Glutamatergic neuron (in vitro differentiated cells): ENCODE measurements at places on chromosomes 6 and 20. TPM values are rescaled to one million over a fixed set of nuclear protein-coding genes. Genes with fewer than 3 reads are reported as not detected.

GGT7 gene
- 81.9 TPM for total RNA-seq

TGM3 gene
- total RNA-seq = not detected

PXMP4 gene
- 9.4 TPM for total RNA-seq

OR12D2 gene
- total RNA-seq = not detected

CCN6 gene
- not detected for total RNA-seq

BTBD3 gene
- total RNA-seq = 24.3 TPM

SLC32A1 gene
- total RNA-seq = 0.59 TPM

ADGRG6 gene
- total RNA-seq = not detected

KIAA0408 gene
- 110 TPM for total RNA-seq

EEF1E1 gene
- total RNA-seq = 20.6 TPM

SLC35F1 gene
- 22.4 TPM for total RNA-seq

- no peak for DNase-seq
These were observed 111.4 kb upstream of the ATXN1 start for GRCh38 chr6:16872543-16873235.

DNA sequence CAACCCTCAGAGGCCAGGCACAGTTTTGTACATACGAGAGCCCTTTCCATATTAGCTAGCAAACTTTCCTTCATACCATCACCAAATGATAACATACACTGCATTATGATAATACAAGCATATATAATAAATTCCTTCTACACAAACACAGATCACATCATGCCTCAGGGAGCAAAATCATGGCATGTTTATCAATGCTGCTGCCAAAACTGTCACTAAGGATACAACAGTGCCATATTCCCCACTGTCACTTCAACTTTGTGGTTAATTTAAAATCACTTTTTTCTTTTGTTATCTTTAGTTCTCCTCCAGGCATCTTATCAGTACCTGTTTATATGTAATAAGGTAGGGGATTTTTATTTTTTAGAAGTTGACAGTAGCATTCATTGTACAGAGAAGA is 196.3 kb downstream of the EPM2A start:
- DNase-seq = no peak

GRCh38 chr6:68834551-68834950 is 199.5 kb downstream of the ADGRB3 start:
- DNase-seq = no peak

GRCh38 chr20:9503526-9504245 is 10.7 kb upstream of the LAMP5 start:
- DNase-seq = peak; percentile 41

DNA sequence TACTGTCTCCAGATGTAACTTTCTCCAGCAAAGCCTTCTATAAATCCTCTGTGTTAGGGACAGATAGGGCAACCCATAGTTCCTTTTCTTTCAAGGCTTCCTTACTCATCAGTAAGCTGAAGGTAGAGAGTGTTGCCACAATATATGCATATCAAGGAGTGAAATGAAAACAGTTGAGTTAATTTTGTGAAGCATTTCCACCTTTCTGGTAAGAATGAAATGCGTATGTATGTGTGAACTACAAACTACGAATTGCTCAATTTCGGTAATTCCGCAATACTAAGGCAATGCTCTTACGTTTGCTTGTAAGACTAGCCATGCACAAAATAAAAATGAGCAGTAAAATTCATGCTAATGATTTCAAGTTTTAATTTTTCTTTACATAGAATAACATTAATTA is 61.2 kb upstream of the HBS1L start:
- no peak for DNase-seq

- DNase-seq = no peak
These were observed 295.0 kb downstream of the PKHD1 start for GRCh38 chr6:51792273-51793030.

GRCh38 chr6:111995404-111995803 is 58.5 kb upstream of the CCN6 start:
- no peak for DNase-seq

DNA sequence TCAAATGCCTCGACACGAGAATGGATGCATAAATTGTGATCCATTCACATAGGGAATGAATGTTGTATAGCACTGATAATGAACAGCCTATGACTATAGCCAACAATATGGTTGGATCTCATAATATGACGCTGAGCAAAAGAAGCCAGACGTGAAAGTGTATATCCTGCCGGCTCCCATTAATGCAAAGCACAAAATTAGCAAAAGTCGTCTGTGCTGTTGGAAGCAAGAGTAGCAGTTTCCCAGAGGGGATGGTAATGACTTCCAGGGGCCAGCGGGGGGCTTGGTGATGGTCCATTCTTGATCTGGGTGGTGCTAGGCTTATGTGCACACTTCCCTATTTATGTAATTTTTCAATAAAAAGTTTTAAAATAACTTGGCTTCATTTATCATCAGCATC is 1.0 kb upstream of the TAGAP start:
- no peak for DNase-seq

- no peak for DNase-seq
These were observed 228.8 kb downstream of the DHX35 start for GRCh38 chr20:39190666-39191570.

DNA sequence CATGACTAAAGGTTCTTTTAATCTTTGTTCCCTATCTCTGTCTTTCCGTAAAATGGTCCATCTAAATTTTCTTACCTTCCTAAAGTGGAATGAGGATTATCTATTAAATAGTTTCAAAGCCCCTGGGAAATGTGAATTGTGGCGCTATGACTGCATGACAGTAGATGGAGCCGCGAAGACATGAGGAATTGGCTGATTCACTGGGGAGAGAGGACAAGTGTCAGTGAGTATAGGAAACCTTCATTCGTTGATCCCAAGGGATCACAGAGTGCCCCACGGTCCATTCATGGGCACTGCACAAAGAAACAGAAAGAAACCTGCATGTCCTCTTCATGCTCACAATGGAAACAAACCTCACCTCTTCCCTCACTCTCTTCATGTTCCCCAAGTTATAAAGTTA is 479.3 kb upstream of the BTBD3 start:
- DNase-seq = no peak

DNA sequence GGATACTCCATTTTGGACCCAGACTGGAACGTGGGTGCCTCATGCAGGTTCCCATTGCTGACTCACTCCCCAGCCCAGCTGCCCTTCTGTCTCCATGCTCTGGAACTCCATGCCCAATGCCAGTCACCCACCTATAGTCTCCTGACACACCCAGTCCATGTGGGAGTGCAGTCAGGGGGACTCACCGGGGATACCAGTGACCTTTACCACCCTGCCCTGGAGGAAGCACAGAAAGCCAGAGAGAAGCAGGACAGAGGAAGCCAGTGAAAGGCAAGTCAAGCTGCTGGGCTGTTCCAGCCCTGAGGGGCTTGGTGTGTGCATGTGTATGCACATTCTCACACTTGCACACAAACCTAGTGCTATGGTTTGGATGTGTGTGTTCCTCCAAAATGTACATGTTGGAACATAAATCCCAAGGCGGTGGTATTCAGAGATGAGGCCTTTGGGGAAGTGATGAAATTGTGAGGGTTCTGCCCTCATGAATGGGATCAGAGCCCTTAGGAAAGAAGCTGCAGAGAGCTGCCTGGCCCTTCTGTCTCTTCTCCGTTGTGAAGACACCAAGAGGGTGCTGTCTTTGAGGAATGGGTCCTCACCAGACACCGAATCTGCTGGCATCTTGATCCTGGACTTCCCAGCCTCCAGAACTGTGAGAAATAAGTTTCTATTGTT is 121.4 kb upstream of the MAFB start:
- no peak for DNase-seq

DNA sequence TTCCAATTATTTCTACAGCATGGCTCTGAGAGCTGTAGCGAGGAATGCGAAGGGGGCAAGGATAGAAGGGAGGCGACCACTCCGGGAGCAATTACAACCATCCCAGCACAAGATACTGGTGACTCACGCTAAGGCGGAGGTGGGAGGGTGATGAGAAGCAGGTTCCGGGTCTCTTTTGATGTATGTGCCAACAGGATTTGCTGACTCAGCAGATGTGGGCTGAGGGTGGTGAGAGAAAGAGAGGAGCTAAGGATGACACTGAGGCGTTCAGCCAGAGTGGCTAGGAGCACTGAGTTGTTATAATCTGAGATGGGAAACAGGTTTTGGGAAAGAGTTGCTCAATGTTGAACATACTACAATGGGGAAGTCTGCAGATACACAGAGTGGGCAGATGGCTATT is 9.3 kb upstream of the TXNDC5 start:
- DNase-seq = no peak

DNA sequence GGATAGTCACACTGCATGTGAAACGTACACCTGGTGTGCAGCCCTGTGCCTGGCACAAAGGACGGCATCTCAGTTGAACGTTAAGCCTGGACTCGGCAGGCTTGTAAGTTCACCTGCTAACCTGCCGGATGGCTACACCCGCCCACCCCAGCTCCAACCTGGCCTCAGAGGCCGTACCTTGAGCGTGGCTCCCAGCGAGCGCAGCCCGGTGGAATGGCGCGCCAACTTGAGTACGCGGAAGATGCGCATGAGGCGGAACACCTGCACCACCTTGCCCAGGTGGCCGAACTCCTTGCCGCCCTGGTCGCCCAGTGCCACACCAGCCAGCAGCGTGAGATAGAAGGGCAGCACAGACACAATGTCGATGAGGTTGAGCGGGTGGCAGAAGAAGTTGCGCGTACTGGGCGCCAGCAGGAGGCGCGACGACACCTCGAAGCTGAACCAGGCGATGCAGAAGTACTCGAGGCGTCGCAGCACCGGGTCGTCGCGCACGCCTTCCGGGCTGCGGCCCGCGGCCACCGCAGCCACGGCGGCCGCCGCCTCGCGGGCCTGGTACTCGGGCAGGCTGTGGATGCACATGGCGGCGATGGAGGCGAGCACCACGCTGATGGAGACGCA is 3.3 kb downstream of the KCNS1 start:
- no peak for DNase-seq

DNA sequence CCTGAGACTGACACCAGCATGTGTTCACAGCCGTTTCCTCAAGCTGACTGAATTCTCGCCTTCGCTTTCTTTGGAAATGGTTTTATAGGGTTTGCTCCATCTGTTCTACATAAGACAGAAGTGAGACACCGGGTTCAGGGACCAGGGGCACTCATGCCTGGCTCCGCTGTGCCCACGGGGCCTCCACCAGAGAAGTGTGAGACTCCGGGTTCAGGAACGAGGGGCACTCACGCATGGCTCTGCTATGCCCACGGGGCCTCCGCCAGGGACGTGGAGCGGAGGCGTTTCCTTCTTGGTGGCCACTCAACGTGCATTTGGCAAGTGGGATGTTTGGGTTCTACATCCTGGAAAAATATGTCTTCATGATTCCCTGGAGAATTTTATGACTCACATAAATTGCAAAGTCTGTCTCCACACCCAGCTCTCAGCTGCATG is 106.6 kb downstream of the RNASET2 start:
- no peak for DNase-seq
